COR-L47 (cell line): ENCODE measurements at places on chromosomes 5 and 9.

DNA sequence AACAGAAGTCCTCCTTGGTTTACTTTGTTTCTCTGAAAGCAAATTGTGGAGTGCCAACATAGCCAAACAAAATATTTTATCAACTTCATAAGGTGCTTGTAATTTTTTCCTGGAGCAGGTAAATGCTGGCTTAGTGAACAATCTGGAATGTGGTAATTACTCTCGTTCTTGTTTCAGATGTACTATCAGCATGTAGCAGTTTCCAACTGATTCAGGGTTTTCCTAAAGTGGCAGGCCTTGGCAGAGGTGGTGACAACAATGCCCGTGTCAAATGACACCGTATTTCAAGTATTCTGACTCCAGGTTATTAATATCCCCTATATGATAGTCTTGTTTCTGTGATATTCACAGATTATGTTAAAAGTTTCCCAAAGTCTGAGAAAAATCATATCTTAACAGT is 1.2 kb downstream of the C9orf72 start:
- DNase-seq, result no peak

GRCh38 chr5:68505917-68506860 is 290.6 kb downstream of the PIK3R1 start:
- no peak for DNase-seq

- no peak for DNase-seq
Observed at GRCh38 chr5:59999056-59999455, 105.5 kb upstream of the PDE4D start.

DNA sequence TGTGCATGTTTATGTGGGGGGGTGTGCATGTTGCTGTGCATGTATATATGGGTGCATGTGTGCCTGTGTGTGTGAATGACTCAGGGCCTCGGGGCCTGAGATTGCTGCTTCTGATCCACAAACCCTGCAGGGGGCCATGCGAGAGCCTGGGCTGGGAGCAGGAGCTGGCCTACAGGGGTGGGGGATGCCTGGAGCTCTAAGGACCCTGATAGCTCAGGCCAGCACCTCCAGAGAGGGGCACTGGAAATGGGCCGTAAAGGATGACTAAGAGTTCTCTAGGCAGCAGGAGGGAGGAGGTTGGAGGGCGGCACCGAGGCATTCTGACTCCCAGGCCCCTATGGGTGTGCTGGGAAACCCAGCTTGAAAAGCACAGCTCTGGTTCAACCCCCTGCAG is 6.9 kb upstream of the UBAC1 start:
- DNase-seq, result no peak

GRCh38 chr5:168409591-168410458 is 76.4 kb upstream of the RARS1 start:
- DNase-seq, result no peak

- DNase-seq, result peak; percentile 66
Observed at GRCh38 chr5:176780176-176781053, 29.9 kb upstream of the UNC5A start.

GRCh38 chr5:91651704-91652103 is 268.6 kb upstream of the ARRDC3 start:
- peak; percentile 1 for DNase-seq

GRCh38 chr5:137088175-137088574 is 411.0 kb downstream of the SPOCK1 start:
- no peak for DNase-seq

DNA sequence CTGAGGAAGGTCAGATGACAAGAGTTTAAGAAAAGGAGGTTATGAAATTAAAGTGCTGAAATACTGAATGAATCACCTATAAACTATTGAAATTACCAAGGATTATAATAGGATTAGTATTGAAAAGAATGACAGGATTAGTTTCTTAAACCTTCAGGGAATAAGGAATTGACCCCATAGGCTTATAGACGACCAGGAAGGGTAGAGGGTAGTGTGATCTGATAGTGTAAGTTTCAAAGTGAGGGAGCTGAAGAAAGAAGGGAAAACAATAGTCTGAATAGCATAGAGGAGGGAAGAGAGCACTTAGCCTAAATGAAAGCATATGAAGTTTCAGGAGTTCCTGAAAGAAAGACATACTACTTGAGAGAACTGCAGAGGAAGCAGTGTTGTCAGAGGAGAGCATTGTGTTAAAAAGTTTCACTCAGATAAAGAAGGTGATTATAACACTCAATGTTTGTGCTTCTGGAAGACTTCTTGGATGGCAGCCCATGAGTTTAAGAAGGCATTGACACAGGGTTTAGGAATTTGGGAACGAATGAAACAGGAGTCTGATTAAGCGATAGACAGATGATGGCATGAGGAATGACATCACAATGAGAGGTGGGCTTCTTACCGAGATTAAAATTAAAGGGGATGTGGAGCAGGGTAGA is 557.9 kb upstream of the GRAMD2B start:
- no peak for DNase-seq

DNA sequence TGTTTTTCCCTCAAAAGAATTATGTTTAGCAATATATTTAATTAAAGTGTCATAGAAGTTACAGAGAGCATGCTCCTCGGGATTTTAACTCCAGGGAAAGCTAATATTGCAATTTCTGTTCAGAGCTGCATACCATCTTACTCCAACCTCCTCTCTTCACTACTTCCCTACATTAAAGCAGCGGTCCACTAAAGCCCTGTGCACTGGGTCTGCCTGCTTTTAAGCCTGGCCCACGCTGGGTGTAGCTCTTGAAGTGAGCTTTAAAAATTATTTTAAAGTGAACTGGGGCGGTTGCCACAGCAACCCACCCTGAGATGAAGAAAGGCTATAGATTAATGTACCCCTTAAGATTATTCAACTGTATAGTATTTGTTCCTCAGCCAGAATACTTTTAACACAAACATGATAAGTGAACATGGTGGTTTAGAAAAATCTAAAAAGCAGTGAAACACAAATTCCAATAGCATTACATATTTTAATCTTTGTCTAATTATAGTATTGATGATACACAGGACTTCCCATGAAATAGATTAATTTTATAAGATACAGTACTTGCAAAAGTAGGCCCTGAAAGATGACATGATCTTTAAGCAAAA is 3.9 kb upstream of the MEF2C start:
- no peak for DNase-seq

- peak; percentile 85 for DNase-seq
Observed at GRCh38 chr9:96417051-96417586, 1.1 kb downstream of the ZNF367 start.

GRCh38 chr5:126106029-126106428 is 317.2 kb upstream of the GRAMD2B start:
- DNase-seq, result no peak

GRCh38 chr9:136297016-136297691 is 6.7 kb downstream of the CCDC187 start:
- peak; percentile 48 for DNase-seq

- DNase-seq, result no peak
Observed at GRCh38 chr5:136453199-136453598, 87.9 kb upstream of the TRPC7 start.

GRCh38 chr5:149961957-149962409 is 1.4 kb downstream of the SLC26A2 start:
- peak; percentile 33 for DNase-seq

- no peak for DNase-seq
Observed at GRCh38 chr5:121979691-121980090, 17.9 kb downstream of the SRFBP1 start.

DNA sequence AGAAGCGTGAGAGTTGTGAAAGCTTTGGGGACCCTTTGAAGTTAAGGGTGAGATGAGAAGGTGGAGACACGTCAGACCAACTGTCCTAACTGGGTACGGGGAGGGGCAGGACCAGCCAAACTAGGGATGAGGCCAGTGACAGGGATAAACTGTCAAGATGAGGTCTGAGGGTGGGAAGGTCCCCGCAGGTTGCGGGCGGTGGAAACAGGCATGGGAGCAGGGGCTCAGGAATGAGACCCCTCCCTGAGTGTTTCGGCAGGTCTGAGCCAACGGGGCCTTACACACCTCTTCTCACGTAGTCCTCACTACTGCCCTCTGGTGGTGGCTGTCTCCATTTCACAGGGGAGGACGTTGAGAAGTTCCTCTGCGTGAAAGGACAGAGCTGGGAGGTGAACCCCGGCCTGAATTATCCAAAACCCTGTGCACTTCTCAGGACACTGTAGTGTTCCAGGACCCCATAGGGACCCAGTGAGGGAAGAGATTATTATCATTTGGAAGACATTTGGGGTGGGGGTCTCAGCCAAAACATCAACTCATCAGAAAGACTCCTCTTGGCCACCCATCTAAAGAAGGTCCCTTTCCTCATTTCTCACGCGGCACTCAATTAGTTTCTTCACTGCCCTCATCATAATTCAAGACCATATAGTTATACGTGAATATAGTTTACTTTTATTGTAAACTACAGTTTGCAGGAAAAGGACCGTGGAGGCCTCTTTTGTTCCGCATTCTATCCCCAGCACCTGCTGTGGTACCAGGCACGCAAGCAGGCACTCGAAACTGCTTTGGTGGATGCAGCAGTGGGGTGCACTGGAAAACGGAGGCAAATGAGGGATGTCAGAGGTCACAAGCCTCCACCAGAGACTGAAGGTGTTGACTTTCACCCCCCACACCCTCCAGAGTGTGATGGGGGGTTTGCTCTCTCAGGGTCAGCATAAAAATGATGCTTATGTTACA is 21.7 kb upstream of the NANS start:
- peak; percentile 65 for DNase-seq

DNA sequence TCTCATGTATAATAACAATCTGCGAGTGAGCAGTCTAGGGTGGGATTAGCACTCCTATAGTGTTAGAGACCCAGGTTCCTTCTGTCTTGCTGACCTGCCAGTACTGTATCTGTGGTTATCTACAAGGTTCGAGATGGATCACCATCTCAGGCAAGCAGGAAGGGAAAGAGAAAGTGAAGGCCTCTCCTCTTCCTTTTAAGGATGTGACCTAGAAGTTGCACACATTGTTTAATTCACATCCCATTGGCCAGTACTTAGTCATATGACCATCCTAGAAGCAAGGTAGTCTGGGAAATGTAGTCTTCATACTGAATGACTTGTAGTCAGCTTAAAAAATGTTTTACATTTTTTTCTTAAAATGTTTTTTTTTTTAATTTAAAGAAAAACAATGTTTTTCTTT is 168.6 kb downstream of the CARTPT start:
- peak; percentile 50 for DNase-seq

GRCh38 chr5:100598446-100598845 is 63.3 kb downstream of the FAM174A start:
- no peak for DNase-seq

- DNase-seq, result peak; percentile 27
Observed at GRCh38 chr5:60540856-60541805, 158.8 kb downstream of the DEPDC1B start.

GRCh38 chr5:168192120-168192519 is 99.3 kb upstream of the WWC1 start:
- DNase-seq, result no peak

GRCh38 chr5:171521679-171522078 is 102.2 kb downstream of the FGF18 start:
- DNase-seq, result no peak

- DNase-seq, result no peak
Observed at GRCh38 chr5:118378959-118379358, 609.4 kb downstream of the DTWD2 start.

GRCh38 chr9:115855458-115856133 is 298.0 kb upstream of the PAPPA start:
- no peak for DNase-seq

DNA sequence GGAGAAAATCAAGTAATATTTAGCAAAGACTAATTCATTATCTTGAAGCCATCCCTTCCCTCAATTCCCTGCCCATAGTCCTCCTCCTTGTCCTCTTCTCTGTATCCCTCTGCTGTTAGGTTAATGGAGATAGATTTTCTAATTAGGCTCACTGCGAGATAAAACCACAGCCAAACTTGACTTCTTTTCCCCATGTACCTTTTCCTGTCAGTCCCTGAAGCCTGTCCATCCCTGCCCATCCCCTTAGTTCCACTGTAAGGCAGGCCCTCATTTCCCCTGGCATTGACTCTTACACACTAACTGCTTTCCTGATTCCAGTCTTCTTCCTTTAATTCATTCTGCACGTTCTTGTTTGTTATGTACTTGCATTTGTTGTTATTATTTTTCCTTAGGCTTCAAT is 1.2 kb downstream of the TLR4 start:
- no peak for DNase-seq

- DNase-seq, result no peak
Observed at GRCh38 chr5:159905496-159905895, 10.8 kb upstream of the ADRA1B start.

DNA sequence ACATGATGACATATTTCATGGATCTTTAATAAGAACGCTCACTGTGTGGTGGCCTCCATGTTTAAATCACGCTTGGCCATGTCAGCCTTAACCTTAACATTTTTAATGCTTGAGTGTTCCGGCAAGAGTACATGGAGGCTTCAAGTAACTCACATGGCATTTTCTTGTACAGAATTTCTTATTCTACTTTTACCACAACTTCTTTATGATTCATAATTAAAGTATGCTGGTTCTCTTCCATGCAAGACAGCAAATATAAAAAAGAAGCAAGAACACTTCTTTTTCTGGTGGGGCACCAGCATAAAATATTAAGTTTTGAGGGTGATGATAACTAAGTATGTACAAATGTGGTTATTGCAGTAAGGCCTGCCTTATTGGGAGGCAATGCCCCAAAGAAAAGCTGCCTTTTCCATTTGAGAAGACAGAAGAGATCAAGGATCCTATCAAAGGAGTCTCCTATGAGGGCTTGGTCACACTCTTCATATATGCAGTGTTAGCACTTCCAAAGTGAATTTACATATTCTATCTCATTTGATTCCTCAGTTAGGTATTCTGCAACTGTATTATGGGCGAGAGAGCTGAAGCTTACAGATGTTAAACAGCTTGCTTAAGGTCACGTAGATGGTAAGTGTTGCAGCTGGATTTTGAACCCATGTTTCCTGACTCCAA is 382.7 kb upstream of the MEF2C start:
- no peak for DNase-seq

DNA sequence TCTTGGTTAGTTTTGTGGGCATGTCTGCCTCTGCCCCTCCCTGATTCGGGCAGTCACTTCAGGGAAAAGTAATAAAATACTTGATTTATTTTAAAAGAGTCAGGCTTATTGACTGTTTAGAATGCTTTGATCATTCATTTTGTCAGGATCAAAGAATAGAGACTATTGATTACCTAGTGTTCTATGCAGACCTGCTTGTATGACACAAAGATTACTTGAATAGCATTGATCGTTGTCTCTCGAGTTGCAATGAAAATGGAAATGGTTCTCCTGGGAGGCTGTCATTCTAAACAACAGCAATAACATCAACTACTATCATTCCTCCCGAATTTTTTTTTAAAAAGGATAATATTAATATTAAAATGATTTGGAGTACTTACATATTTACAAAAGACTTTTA is 133.2 kb upstream of the DMAC1 start:
- DNase-seq, result no peak

DNA sequence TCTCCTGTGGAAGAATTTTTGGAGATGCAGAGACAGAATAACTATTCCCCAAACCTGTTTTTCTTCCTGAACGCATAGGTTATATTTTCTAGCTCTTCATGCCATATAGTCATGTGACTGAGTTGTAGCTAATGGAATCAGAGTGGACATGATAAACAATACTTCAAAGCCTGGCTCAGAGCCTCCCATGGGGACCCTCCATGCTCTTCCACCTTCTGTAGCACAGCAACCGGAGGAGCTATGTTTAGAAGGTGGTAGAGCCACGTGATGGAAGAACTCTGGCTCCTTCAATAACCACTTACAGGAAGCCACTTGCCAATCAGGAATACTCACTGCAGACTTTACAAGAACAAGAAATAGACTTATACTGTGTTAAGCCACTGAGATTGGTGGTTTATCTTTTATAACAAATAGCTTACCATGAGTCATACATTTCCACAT is 39.2 kb downstream of the NADK2 start:
- no peak for DNase-seq

GRCh38 chr5:180059326-180059725 is 12.2 kb downstream of the RNF130 start:
- DNase-seq, result no peak

GRCh38 chr9:135887585-135888050 is 19.7 kb downstream of the CAMSAP1 start:
- no peak for DNase-seq
